SW 1271 (cell line): ENCODE measurements at places on chromosomes 6 and 20.

- DNase-seq, result no peak
Observed at GRCh38 chr6:75755704-75756103, 6.7 kb downstream of the MYO6 start.

DNA sequence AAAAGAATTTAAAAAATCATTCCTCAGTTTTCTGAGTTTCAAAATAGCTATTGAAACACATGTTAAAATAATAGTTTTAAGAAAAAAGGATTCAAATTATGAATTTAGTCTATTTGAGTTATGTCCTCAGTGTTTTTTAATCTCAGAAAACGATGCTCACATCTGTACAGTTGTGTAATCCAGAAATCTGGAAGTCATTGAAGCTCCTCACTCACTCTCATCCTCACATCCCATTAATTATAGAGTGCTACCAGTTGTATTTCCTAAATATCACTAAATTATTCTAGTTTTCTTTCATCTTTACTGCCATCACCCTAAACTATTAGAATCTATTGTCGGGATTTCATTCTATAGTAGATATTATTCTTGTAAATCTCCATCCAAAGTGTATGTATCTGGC, 234.7 kb upstream of the RIMS1 start:
- no peak for DNase-seq

GRCh38 chr6:152221806-152222628, 414.5 kb downstream of the ESR1 start:
- no peak for DNase-seq

DNA sequence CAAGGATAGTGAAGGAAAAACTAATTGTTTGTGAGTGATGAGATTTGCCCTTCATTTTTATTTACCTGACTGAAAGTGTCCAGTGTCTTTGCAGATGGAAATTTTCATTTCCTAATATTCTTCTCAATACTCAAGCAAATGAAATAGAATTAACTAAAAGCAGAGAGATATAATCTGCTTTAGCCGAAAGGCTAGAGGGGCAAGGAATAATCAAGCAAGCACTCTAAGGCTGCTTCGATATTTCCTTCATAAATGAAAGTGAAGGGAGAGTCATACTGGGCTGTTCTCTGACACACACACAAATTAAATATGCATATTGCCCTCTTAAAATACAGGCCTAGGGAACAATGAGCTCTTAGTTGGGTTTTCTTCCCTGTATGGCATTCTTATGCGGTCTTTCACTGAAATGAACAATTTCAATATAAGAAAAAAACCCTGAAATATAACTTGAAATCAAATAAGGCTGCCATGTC, 47.5 kb upstream of the POPDC3 start:
- no peak for DNase-seq

DNA sequence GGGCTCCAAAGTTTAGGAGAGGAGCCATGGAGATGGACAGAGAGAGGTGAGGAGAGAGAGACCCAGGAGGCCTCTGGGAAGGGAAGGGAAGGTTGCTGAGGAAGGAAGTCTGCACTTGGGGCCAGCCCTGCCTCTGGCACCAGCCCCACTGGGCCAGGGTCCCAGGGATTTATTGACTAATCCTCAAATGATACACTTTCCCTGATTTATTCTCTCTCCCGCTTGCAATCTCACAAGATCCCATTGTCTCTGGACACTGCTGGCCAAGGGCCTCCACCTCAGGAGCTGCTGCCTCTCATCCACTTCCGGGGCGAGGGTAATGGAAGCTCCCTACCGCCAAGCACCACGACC, 43.6 kb upstream of the FOXP4 start:
- no peak for DNase-seq

DNA sequence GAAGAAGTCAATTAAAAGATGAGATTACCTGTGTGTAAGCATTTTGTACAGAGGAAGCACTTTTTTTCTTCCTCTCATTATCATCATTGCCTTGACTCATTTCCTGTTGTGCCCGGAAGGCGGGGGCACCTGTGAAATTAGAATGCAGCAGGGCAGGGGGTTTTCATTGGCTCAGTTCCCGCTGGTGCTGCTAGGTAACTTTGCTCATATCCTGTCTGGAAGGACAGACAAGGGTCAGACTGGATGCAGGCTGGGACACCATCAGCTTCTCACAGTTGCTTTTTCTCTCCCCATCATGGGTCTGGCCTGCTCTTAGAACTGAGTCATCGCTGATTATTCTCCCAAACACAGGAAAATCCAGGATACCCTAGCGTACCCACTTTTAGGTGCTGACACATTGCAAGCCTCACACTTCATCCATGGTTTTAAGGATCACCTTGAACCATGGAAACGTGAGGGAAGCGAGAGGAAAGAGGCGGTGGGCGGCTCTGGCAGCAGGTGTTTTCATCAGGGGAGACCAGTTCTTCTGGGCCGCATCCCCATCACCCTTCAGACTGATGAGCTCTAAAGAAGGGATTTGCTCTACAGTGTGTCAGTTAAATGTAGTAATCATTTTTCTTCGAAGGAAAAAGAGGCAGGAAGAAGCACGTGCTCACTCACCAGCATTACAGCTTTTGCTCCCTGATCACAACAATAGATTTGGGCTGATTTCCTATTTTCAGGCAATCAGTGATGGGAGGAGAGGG, 195.7 kb upstream of the SASH1 start:
- DNase-seq, result no peak

GRCh38 chr6:124535299-124535698, 426.9 kb upstream of the RNF217 start:
- DNase-seq, result no peak

DNA sequence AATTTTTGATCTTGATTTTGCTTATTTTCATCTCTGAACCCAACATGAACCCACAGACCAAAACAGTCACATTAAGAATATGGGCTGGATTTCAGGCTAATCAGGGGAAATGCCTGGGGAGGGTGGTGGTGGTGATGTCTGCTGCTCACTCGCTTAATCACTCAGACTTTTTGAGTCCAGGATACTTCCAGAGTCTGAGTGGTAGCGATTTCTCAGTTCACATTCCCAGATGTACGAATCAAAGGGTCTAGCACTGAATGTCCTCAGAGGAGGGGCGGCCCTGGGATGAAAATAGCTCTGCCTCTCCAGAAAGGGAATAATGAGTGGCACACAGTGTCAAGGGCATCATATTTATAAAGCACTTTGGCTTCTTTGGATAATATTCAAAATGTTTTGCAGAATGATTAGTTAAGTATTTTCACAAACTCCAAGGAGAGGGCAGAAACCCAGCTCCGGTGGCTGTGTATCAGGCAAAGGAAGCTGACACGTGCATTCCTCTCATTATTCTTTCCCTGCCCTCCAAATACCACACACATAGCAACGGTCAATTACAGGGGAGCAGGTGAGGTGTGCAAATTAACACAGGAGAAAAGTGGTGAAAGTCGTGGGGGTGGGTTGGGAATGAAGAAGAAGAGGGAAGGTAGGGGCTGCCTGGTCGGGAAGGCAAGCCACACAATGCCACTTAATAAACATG, 345.2 kb upstream of the RSPO3 start:
- no peak for DNase-seq

DNA sequence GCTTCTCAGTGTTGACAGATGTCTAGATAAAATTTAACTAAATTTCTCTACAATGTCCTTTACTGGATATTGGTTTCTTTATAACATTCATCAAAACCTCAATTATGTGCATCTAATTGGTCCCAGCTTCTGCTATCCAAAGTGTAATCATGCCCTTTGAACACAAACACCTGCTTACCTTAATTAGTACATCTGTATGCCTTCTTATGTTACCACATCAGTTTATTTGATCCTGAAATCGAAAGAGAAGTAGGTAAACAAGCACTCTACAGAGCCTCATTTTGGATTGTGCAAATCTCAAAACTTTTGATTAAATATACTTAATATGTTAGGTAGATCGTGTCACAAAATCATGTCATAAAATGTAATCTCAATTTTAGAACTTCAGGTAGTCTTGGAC, 36.5 kb downstream of the TAB2 start:
- DNase-seq, result no peak

GRCh38 chr6:5681480-5681879, 325.2 kb downstream of the NRN1 start:
- DNase-seq, result no peak

DNA sequence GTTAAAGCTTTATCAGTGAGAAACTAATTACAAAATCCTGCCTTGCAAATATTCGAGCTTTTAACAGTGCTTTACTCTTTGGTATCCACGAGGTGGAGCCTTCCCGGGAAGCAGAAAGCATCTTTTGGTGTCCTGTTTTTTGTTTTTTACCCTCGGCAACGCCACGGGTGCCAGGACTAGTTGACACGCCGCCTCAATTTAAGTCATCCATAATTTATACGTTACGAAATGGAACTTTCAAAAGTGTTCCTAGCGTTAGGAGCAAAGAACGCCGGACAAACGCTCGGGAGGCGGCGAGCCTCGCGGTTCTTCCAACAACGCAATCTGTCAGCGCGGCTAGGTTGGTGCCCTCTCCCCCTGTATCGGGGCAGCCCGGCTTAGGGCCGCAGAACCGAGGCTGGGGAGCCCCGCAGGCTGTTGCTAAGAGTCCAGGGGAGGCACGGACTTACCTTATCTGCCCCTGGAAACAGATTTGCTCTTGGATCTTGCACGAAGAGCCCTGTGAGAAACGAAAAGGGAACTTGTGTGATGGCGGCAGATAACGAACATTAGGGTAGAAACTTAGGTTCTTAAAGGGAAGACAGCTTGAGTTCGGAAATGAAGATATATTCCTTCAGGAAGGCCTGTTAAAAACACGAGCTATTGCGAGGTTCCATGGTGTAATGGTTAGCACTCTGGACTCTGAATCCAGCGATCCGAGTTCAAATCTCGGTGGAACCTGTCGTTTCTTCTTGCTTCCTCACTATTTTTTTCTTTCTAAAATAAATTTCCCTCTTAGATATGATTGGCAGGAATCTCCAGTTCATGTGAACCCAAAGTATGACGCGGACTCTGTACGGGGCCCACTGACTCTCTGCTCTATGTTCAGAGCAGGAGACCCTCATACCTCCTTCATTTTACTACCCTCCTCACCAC, 46.2 kb upstream of the ZNF184 start:
- DNase-seq, result peak; percentile 74

DNA sequence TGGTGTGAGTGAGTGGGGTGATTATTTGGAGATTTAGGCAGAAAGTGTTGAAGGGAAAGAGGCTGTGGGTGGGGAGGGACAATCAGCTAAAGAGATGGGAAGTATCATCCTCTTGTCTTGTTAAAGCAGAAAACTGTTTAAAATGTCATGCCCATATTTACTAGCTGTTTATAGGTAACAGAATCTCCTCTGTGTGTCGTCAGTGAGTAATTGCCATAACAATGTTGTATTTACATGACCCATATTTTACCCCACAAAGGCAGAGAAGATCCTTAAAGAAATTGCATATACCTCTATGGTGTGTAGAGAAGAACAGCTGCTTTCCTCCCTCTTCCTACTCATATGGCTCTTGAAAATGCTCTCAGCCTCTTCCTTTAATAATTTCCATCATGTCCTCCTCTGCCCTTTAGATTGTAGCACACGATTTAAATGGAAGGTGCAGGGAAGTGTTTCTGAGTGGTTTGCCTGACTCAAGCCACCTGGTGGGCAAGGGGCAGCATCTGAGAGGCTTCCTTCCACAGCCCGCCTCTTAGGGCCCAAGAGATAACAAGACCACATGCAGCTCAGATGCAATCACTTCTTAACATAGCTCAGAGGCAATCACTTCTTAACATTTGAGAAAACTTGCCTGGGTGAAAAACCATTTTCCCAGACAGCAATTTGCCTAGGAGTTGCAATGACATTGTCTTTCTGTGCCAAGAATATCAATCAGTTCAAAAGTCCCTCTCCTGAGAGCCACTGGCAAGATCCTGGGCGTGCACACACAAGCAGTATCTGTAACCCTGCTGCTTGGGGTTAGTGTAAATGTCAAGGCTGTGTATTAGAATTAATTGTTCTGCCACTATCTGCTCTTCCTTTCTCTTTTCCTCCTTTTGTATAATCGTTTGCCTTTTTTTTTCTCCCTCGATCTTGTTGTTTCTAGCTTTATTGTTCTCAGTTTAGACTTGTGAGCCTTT, 44.1 kb upstream of the EDN1 start:
- no peak for DNase-seq

DNA sequence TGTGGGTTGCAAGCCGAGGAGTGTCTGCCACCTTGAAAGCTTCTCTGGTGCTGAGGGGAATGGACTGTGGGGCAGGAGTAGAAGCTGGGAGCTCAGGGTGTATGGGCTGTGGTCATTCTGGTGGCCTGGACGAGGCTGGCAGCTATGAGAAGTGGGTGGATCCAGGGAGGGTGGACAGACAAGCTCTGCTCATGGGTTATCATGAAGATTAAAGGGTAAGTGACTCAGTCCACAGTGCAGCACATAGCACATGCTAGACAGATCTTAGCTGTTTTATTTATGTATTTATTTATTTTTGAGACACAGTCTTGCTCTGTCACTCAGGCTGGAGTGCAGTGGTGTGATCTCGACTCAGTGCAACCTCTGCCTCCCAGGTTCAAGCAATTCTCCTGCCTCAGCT, 13.8 kb downstream of the RSPO4 start:
- no peak for DNase-seq

- DNase-seq, result no peak
Observed at GRCh38 chr6:146581968-146582367, 16.8 kb upstream of the ADGB start.

DNA sequence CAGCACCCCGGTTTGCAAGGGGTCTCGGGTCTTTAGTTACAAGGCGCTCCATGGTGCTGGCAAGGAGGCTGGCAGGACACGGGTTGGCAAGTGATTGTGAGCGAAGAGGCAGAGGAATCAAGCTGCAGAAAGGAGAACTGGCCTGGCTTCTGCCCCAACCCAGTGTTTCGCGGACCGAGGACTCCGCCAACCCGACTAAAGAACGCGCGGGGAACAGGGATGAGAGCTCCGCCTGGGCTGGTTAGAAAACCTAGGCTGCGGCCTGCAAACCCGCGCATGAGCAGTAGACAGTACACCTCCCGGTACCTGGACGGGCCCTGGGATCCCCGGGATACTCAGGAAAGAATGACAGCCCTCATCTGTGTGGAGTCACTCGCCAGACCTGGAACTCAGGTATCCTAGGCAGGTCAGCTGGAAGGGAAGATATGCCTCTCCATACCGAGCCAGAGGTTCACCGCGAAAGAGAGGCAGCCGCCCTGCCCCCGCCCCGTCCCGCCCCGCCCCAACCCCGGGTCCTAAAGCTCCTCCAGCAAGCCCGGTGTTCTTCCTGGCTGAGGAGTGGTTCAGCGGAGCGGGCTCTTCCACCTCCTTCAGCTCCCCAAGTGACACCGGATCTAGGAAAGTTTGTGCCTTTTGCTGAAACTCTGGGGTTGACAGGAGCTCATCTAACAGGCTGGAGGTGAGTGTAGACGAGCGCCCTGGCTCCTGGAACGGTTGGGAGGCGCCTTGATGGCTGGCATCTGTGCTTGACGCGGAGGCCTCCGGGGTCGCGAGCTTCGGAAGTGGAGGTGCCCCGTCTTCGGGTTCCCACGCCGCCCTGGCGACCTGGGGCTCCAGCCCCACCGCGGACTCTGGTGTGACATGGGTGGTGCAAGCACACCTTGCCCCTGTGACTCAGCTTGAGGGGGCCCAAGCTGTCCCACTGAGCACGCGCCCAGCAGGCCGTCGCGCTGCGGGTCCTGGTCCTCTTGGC, 1847.3 kb upstream of the DEFB115 start:
- no peak for DNase-seq

GRCh38 chr20:20338133-20338730, 29.7 kb upstream of the INSM1 start:
- DNase-seq, result no peak

DNA sequence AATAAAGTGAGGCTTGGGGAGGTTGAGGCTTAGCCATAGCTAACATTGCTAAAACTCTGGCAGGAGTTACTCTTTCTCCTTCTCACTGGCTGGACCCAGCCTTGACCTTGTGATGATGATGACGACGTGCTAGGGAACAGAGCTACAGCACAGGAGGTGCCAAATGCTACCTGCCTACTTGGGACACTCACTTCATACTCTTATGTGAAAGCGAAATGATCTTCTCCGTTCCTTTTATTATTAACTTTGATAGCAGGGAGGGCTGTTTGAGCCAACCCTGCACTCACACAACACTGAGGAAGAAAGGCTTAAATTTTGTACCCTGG, 1.2 kb upstream of the ELMO2 start:
- no peak for DNase-seq
